Stimulated activated CD4-positive, alpha-beta T cell treated with anti-CD3 and anti-CD28 coated beads, Interleukin-2, amount 100 ng/mL, for 4 hours (primary cell): ENCODE measurements at places on chromosomes 2 and 18.
A peak's percentile ranks its signal among the peaks of the same experiment; 100 is the strongest.

GRCh38 chr2:231711677-231712450 is 3.5 kb downstream of the PTMA start:
- no peak for DNase-seq

GRCh38 chr2:231701456-231702373 is 6.6 kb upstream of the PTMA start:
- no peak for DNase-seq

GRCh38 chr2:189866296-189866695 is 82.0 kb downstream of the PMS1 start:
- no peak for DNase-seq

DNA sequence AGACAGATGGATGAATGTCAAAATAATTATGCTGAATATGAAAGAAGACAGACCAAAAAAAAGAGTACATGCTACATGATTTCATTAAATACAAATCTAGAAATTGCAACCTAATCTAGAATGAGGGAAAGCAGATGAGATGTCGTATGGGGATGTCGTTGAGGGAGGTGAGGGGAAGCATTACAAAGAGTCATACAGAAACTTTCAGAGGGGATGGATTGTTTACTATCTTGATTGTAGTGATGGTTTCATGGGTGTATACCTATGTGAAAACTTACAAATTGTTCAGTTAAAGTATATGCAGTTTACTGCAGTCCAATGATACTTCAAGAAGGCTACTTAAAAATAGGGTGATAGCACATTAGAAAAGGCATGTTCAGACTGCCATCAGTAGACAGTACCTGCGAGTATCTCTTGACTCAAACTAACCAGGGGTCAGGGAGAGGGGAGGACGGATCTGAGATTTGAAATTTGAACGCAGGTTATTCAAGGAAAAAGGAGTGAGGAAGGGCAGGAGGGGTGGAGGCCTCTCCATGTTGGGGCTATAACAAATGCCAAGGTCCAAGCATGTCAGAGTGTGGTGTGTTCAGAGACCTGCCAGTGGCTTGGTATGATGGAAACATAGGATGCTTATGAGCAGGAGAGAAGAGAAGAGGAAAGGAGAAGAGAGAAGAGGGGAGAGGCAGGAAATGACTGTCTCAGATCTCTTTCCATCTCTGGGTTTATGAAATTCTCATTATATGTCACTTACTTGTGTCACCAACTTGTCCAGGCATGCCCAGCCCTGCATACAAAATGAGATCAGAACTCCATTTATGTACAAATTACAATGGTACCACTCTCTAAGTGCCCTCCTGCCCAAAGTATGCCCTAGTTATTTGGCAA is 257.3 kb upstream of the CXCR4 start:
- no peak for DNase-seq

DNA sequence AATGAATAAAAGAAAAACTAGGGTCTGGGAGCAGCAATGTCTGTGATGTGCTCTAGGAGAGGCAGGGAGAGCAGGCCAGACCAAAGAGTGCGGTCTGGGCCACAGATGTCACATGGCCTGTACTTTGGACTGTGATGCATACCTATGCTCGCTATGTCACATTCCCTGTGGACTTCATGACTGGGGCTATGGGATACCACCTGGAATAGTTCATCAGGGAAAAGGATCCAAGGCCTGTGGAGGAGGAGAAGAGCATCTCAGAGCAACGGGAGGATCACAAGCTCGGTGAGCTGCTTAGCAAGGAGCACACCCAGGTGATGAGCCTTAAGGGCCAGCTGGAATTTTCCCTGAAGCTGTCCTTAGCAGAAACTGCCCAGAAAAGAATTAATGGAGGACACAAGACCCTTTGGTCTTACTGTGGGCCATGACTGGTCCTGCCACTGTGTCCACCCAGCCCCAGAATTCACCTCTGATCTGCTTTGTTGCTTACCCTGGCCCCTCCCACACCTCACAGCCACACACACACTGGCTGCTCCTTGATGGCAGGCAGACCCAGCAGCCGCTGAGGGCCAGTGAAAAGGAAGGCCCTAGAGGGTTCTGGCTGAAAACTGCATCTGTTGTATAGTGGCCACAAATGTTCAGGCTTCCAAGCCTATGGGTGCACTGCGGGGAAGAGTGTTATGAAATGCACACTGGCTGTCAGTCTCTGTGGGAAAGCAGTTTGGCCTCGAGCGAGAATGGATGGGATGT is 25.3 kb upstream of the GCC2 start:
- no peak for DNase-seq

- no peak for DNase-seq
These were observed 95.1 kb upstream of the COPS8 start for GRCh38 chr2:236990552-236990951.

GRCh38 chr2:3264010-3264744 is 113.4 kb downstream of the EIPR1 start:
- DNase-seq = no peak

- DNase-seq = no peak
These were observed 427.7 kb downstream of the CDH2 start for GRCh38 chr18:27749194-27749593.

DNA sequence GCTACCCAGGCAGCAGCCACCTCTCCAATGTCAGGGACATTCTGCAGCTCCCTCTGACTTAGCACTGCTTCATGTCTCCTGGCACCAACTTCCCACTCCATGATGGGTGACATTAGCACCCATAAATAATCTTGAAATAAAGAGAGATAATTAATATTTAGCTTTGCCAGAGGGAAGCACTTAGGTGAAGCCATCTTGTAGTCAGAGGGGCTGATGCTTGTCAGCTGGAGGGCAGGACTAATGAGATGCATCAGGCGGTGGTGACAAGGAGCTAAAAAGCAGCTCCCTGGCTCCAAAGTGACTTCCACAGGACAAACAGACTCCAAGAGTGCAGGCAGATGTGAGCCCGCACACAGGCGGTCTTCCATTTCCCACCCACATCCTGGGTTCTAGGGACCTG is 153.0 kb upstream of the ID2 start:
- no peak for DNase-seq

DNA sequence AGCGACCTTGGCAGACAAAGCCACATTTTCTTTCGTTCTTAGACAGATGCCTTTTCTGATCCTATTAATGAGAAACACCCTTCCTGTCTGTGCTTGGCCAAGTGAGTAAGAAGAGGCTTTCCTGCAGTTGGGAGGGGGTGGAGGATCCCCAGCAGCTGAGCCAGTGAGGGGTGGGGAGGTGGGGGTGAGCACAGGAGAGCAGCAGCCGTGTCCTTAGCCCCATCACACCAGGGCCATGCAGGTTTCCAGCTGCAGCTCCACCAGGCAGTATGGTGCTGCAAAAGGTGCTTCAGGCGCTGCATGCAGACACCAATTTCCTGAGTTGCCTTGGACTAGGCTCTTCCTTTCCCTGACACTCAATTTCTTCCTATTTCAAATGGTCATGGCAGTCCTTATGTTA is 123.3 kb upstream of the SIX2 start:
- DNase-seq = no peak

GRCh38 chr18:26999797-27000196 is 134.3 kb upstream of the AQP4 start:
- DNase-seq = no peak

DNA sequence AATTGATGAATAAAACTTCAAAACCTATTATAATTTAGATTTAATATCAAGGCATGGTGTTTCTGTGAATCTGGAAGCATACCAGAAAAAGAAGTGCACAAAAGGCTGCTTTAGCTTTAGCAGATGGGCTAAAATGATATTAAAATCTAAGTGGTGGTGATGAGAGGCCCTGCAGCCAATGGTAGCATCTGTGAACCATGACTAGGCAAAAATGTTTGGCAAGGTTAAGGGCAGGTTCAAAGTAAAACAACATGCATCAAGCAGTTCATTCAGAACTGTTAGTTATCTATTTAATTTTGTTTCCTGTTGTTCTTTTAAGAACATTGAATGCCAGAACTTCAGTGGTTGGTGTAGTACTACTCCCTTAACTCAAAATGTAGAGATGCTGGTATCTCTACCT is 1736.9 kb upstream of the CELF4 start:
- no peak for DNase-seq

DNA sequence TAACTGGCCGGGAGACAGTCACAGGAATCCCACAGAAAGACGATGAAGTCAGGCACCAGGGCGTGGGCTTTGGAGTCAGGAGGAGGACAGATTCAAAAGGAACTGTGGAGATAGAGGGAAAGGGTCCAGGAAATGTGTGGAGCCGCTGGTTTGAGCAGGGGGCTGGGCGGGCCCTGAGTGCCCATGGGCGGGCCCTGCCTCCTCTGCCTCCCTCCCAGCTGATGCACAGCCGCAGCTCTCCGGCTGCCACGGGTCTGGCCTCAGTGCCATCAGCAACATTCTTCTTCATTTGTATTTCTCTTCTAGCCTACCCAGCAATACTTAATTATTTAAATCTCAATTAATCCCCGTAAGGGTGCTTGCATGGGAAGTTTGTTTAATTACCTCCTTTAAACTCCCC is 432.3 kb downstream of the NBAS start:
- DNase-seq = no peak

- no peak for DNase-seq
These were observed 81.6 kb upstream of the TMEM17 start for GRCh38 chr2:62587592-62587991.

DNA sequence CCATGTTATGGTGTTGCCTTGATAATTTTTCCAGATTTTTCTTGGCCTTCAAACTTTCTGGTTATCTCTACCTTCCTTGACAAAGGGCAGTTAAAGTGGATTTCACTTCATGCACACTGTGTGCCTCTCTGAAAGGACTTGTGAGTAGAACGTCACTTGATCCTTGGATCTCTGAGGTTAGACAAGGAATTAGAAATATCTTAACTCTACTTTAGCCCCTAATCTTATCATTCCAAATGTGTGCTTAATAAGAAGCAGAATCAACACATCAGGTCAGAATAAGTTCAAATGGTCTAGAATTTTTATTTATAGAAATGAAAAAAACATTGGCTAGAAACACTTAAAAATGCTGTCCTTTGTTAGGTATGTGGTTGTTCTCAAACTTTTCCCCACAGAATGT is 205.7 kb downstream of the TPGS2 start:
- no peak for DNase-seq

DNA sequence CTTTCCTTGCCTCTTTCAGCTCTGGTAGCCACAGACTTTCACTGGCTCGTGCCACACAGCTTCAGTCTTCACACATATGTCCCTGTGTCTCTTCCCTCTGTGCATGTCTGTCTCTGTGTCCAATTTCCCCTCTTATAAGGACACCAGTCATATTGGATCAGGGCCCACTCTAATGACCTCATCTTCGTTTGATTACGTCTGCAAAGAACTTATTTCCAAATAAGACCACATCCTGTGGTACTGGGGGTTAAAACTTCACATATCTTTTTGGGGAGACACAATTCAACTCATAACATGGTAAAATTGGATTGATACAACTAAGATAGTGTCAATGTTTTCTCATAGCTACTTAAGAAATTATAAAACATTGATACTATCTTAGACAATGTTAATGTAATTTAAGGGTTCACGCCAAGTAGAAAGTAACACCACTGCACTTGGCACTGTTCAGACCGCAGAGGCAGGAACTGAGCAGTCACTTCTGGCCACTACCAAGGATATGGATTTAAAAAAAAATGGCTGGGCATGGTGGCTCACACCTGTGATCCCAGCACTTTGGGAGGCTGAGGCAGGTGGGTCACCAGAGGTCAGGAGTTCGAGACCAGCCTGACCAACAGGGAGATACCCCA is 119.6 kb upstream of the EPAS1 start:
- DNase-seq = no peak

DNA sequence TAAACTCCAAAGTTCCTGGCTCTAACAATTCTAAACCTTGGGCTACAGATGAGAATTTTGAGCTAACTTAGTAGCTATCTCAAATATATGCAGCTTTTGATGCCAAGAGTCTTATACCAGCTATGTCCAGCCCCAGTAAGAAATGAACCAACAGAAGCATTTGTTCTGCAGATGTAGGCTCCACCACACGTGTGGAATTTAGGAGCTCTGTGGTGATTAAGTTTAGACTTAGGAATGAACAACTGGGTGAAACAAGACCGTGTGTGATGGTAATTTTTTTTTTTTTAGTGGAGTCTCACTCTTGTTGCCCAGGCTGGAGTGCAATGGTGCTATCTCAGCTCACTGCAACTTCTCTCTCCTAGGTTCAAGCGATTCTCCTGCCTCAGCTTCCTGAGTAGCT is 179.7 kb downstream of the ANKRD30B start:
- DNase-seq = no peak

DNA sequence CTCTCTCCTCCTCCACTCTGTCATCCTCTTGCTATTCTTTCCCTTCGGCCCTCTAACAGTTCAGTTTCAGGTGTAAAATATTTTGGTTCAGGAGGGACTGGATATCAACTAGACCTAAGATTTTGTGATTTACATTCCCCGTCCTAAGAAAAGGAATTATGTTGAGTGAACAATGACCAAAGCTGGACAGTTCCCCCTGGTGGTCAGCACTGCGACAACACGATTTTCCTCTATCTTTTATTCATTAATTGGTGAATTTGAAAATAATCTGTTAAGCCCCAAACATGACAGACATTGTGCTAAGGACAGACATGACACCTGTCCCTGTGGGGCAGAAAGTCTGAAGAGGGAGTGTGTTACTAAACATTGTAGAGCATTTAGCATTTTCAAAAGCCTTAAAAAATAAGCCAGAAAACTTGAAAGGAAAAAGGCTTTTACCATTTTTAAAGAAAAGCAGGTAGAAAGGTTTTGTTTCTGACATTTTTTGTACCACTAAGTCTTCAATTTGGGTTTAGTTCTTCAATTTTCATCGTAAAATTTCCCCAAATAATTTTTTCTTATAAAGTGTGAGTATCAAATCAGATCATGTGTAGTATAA is 28.4 kb upstream of the GTF2A1L start:
- DNase-seq = no peak

- DNase-seq = no peak
These were observed 173.5 kb downstream of the ALK start for GRCh38 chr2:29747786-29748470.

DNA sequence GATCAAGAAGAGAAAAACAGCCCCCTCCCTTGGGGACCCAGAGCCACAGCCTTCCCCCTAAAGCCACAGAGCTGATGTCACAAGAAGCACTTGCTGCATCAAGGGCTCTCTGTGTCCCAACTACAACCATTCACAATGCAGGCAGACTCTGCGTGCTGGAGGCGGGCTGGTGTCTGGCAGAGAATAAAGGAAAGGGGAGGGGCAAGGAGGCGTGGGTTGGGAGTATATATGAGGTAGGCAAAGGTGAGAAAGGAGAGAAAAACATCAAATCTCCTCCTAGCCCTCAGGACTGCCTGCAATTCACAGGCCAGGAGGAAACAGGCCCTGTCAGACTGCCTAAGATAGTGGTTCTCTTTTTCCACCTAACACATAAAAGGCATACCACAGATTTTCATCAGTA is 48.8 kb upstream of the IHH start:
- DNase-seq = peak; percentile 47

- peak; percentile 24 for DNase-seq
These were observed 86.0 kb upstream of the ALPP start for GRCh38 chr2:232292395-232293154.

GRCh38 chr18:62118328-62118727 is 68.5 kb downstream of the PIGN start:
- no peak for DNase-seq
